ENCODE measurements at places on chromosomes 5 and 9.

DNA sequence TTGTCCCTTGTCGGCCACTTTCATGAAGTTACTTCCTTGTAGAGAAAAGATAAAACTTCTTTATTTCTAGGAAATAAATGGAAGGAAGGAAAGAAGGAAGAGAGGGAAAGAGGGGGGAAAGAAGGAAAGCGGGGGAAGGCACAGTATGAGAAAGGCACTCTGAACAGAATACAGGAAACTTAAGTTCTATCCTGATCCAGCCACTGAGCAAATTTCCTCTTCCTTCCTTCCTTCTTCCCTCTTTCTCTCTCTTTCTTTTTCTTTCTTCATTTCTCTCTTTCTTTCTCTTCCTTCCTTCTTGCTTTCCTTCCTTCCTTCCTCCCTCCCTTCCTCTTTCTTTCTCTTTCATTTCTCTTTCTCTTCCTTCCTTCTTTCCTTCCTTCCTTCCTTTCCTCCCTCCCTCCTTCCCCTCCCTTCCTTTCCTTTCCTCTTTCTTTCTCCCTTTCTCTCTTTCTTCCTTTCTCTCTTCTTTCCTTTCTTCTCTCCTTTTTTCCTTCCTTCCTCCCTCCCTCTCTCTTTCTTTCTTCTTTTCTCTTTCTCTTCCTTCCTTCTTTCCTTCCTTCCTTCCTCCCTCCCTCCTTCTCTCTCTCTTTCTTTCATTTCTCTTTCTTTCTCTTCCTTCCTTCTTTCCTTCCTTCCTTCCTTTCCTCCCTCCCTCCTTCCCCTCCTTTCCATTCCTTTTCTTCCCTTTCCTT, 240.2 kb upstream of the BRINP1 start:
- no peak for DNase-seq

GRCh38 chr5:60594715-60595477, 105.1 kb downstream of the DEPDC1B start:
- DNase-seq, result no peak

DNA sequence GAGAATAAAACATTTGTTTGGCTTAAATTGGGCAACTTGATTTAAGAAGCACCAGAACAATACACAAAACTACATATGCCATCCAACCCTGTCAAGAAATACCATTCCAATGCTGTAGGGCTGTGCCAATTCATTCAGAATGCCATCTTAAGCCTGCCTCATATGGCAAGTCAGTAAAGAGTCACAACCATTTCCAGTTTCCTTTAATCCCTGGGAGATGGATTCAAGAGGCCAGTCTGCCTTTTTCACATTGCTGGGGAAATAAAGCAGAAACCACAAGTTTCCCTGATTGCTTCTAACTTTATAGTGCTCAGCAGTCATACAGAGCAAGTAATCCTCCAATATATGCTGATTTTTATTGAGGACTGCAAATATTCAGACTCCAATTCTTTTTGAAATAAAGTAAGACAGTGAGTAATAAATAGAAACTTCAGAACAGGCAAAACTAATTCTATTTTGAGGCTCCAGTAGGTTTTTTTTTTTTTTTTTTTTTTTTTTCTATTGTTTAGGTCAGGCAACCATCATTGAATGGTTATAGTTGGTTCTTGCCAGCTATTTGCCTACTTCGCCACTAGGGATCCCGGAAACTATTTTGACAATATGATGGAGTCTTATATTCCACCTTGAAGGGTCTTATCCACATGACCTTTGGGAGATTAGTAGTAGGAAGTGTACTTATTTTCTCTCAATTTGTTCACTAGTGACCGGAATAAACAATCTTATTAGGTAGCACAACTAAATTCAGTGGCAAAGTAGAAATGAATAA, 400.9 kb upstream of the MEF2C start:
- DNase-seq, result no peak

DNA sequence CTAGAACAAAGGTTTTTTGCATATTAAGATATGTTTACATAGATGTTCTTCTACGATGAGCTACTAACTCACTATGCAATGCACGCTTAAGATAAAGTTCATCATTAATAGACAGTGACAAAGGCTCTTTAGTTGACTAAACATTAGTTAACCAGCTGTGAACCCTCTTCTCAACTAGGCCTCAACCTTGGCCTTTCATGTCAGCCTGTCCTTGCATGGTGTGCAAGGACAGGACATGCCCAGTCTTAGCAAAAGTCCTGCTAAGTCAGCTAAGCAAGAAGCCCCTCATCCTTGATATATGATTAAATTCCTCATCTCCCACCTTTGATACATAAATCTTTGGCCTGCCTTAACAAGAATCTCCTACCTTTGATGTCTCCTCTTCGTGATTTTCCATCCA, 50.9 kb downstream of the PLPP1 start:
- DNase-seq, result no peak

- no peak for DNase-seq
Measured at GRCh38 chr9:3855929-3856328, 330.1 kb upstream of the RFX3 start.

GRCh38 chr5:67677422-67677970, 480.9 kb upstream of the CD180 start:
- DNase-seq, result no peak

DNA sequence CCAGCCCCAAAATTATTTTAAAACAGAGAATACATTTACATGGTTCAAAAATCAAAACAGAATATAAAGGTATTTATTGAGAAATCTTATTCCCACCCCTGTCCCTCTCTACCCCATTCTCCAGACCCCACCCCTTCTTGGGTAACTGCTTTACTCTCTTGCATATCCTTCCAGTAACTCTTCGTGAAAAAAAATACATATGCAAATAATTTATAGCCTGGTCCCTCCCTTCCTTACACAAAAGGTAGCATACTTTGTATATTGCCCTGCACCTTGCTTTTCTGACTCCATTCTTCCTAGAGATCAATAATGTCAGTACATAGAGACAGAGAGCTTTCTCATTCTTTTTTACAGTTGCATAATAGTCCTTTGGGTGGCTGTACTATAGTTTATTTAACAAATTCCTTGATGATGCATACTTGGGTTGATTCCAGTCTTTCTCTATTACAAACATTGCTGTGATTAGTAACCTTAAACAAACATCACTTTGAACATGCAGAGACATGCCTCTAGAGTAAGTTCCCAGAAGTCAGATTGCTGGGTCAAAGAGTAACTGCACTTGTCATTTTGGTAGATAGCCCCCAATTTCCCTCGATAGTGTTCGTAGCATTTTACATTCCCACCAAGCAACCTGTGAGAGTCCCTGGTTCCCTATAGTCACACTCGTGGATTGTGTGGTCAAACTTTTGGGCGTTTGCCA, 47.9 kb downstream of the STOM start:
- peak; percentile 94 for DNase-seq

- DNase-seq, result no peak
Measured at GRCh38 chr9:124858330-124859046, 3.3 kb downstream of the RPL35 start.

DNA sequence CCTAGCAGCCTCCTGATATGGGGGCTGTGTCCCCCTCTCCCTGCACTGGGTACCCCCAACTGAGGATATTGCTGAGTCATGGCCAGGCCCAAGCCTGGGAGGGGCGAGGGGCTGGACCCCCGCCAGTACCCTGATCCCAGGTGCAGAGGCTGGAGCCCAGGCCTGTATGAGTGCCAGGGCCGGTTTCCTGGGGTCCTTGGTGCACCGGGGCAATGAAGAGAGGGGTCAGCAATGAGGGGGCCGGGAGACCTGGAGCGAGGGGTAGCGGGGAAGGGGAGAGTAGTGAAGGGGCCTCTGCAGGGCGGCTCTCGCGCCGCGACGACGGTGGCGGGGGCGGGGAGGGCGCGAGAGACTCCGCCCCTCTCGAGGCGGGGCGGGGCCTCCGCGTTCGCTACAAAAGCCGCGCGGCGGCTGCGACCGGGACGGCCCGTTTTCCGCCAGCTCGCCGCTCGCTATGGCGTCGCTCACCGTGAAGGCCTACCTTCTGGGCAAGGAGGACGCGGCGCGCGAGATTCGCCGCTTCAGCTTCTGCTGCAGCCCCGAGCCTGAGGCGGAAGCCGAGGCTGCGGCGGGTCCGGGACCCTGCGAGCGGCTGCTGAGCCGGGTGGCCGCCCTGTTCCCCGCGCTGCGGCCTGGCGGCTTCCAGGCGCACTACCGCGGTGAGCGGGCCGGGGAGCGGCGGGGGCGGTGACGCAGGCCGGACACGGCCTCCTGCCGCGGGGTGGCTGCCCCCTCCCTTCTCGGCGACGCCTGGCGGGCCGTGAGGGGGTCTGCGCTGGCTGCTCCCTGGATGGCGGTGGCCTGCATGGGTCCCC, at the start of gene SQSTM1:
TSS of gene SQSTM1 (plus strand) at position 423 of the 815 bp plus-strand sequence. CDS start at position 455, 32 bp downstream.
- peak; percentile 78 for DNase-seq

DNA sequence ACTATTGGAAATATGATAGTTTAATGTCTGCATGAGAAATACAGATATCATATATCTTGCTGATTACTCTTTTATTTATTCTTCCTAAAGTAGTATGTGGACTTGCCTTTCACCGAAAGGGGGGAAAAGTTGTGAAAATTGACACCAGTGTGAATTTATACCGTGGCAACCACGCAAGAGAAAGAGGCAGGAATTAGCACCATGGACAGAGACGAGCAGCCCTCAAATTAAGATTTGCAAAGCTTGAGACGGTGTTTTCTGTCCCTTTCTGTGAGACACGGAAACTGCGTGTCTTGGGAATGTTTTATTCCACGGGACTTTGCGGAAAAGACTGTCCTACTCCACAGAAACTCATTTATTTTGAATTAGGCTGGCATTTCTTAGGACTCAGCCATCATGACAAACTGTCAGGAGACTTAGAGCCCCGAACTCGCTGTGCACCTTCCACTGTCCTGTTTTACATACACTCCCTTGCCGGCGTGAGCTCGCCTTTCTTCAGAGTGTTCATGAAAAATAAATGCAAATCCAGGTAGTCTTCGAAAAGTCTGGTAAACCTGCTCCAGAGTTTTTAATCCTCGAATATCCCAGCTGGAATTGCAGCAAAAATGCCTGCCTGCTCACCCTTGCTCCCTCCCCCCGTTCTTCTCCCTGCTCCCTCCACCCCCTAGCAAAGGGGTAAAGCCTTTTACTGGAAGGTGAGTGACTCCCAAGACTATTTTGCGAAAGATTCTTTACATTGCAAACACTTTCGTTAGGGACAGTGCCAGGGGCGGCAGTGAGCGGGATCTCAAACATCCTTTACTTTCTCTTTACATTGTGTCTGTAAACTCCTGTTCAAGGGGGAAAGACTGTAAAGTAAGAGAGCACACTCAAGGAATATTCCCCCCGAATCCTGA, 3.8 kb upstream of the ELAVL2 start:
- DNase-seq, result no peak

- no peak for DNase-seq
Measured at GRCh38 chr9:121892706-121893105, 200.4 kb downstream of the TTLL11 start.

All from NCI-H460 (cell line).